ENCODE measurements at places on chromosomes 2 and 18.
A peak's percentile ranks its signal among the peaks of the same experiment; 100 is the strongest.

GRCh38 chr18:7358989-7359726, 128.3 kb downstream of the LRRC30 start:
- no peak for DNase-seq

- no peak for DNase-seq
These were observed 949.2 kb downstream of the DSC3 start for GRCh38 chr18:30093376-30093775.

DNA sequence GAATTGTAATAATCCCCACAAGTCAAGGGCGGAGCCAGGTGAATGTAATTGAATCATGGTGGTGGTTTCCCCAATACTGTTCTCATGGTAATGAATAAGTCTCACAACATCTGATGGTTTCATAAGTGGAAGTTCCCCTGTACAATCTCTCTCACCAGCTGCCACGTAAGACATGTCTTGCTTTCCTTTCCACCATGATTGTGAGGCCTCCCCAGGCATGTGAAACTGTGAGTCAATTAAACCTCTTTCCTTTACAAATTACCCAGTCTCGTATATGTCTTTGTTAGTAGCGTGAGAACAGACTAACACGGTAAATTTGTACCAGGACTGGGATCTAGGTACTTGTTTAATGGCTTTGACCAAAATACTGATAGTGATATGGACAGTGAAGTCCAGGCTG, 744.3 kb upstream of the REG3G start:
- DNase-seq, result no peak

GRCh38 chr2:96683972-96684820, 41.6 kb downstream of the FER1L5 start:
- no peak for DNase-seq

GRCh38 chr2:121832412-121833357, 77.2 kb downstream of the TSN start:
- DNase-seq, result no peak

DNA sequence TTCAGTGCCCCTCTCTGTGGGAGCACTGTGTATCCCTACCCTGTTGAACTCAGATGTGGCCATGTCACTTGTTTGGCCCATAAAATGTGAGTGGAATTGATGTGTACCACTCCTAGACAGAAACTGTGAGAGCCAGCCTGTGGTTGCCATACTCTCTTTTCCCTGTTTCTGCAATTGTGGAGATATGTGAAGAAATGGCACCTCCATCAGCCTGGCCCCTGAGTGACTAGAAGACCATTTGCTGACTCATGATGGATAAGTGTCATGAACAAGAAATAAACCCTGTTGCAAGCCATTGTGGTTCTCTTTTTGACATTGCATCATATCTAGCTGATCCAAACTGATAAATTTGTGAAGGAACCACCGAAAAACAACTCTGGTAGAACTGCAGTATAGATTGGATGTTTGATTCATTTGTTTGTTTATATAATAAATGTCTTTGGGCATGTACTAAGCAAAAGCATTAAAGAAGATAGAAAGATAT, 214.5 kb upstream of the FBXO11 start:
- peak; percentile 8 for DNase-seq

DNA sequence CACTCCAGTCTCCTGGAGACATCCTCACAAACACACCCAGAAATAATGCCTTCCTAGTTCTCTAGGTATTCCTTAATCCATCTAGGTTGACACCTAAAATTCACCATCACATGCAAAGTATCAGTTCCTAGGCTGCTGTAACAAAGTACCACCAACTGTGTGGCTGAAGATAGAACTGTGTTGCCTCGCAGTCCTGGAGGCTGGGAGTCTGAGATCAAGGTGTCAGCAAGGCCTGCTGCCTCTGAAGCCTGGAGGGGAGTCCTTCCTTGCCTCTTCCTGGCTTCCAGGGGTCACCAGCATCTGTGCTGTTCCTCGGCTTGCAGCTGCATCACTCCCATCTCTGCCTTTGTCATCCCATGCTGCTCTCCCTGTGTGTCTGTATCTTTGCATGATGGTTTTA, 36.3 kb upstream of the TMEM131 start:
- DNase-seq, result no peak

DNA sequence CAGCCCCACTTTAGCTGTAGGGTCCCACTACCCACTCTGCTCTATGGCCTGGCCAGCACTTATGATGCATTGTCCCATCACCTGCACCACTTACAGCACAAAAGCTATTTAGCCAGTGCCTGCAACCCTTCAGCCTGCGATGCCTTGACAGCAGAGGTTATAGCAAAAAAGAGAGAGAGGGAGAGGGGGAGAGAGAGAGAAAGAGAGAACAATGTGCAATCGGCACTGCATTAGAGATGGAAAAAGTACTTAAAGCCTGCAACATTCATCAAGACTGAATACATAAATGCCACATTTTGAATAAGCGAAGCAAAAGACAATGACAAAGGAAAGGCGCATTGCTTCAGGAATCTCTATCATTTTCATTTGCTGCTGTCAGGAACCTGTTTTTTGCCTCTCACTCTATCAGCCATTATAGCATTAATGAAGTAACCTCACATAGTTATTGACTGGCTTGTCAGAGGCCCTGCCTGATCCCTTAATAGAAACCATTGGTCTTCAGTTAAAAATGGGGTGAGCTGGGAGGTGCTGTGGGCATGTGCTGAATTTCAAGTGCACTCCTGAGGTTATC, 833.1 kb downstream of the BCL11A start:
- DNase-seq, result no peak

GRCh38 chr2:221478485-221478863, 93.6 kb downstream of the EPHA4 start:
- DNase-seq, result no peak

DNA sequence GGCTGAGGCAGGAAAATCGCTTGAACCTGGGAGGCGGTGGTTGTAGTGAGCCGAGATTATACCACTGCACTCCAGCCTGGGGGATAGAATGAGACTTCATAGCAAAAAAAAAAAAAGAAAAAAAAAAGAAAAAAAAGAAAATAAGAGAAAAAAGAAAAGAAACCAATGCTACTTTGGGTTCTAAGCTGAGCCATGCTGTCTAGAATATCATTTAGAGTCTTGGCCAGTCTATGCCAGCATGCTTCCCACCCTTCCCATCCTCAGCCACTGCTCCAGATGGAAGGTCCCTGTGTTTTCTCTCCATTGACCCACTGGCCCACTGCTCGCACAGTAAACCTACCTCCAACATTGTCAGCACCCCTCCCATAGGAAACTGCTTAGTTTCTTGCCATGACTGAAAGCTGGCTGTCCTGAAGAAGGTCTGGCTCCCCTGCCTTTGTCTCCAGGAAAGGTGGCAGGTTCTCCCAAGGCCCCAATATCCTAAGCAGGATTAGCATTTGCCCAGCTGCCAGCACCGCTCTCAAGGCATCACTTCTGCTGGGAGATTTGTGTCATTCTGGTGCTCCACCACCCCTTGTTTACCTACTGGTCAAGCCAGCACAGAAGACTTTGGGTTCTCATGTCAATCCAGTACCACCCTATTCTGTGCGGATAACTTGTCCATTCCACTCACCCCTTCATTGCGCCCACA, 47.3 kb upstream of the PAPOLG start:
- no peak for DNase-seq

GRCh38 chr2:104430852-104431251, 423.1 kb upstream of the POU3F3 start:
- no peak for DNase-seq

GRCh38 chr2:86557836-86558235, 5.4 kb downstream of the CHMP3 start:
- no peak for DNase-seq

DNA sequence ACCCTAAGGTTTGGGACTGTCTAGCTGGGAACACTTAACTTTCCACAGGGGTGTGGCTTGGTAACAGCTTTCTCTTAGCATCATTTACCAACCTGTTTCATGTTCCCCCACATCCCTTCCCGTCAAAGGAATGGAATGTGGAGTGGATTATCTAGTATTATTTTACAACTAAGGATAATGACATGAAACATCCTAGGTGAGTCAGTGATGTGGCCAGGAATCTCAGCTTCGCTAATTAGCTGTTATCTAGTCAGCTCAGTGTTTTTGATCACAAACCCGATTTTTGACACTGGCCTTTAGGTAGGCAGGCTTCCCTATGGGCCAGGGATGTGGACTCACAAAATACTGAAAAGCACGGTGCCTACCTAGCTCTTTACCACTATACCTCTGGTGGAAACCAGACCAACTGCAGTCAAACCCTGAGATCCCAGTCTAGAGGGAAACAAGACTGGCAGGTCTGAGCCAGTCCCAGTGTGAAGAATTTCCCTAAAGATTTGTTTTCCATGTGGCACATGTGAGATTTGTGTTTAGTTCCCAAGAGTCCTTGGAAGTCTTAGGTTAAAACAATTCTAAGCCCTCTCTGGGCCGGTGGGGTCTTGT, 2.8 kb upstream of the NRP2 start:
- no peak for DNase-seq

DNA sequence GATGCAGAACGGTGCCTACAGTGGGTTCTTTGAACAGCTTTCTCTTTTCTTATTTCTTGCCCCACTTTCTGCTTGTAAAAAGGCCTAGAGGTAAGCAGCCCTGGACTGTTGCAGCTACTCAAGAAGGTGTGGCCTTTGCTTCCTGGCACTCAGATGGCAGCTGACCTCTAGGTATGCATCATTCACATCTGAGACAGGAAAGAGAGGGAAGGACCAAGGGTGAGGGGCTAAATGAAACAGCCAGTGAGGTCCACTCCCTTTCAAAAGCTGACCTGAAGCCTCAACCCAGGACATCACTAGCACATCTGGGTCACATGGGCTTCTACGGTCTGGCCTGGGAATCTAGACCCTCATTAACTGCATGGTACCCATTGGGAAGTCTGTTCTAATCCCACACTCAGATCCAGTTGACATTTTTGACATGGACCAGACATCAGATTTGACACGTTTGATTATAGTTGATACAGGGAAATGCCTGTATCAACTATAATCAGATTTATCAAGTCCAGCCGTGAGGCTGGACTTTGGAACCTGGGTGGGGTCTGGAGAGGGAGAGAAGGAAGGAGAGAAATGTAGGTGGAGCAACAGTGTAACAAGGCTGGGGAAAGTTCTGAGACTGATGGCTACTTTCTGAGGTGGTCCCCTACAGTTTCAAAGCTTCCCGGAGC, 60.2 kb downstream of the E2F6 start:
- DNase-seq, result no peak

DNA sequence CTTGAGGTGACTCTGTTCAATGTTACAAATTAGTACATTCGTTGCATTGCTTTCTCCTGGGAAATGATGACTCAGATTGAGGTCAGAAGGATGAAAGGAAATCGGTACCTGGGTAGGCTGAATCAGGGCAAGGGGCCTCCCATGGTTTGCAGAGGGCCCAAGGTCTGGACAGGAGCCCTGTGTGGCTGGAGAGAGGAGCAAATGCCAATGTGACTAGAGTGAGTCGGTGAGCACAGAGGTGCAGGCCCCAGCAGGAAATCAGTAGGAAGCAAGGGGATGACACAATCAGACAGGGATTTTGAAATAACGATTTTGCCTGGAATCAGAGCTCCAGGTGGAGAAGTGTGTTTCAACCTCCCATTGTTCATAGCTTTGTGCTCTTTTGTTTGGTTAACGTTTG, 118.9 kb downstream of the CCDC102B start:
- no peak for DNase-seq

DNA sequence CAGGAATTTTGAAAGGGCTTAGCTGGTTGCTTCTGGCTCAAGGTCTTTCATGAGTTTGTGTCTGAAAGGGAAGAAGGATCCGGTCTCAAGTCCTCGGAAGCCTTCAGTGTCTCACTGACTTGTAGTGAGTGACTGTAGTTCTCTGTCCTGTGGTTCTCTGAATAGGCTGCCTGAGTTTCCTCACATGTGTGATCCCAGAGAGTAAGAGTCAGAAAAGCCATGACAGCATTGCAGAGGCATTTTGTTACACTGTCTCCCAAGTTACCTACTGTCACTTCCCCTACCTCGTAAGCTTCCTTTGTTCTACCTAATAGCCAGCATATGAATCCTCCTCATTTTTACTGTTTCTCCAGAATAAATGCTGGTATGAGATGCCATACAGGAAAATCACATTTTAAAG, 709.1 kb upstream of the CHAC2 start:
- peak; percentile 13 for DNase-seq

GRCh38 chr2:42853549-42854206, 61.3 kb upstream of the HAAO start:
- DNase-seq, result no peak

GRCh38 chr2:238203094-238203972, at the start of gene ILKAP:
ILKAP (minus strand) TSS chr2:238203695; CDS start chr2:238203553, 142 bp downstream.
- peak; percentile 80 for DNase-seq

- DNase-seq, result peak; percentile 78
These were observed 317.6 kb downstream of the PRKCE start for GRCh38 chr2:45968946-45969584.

DNA sequence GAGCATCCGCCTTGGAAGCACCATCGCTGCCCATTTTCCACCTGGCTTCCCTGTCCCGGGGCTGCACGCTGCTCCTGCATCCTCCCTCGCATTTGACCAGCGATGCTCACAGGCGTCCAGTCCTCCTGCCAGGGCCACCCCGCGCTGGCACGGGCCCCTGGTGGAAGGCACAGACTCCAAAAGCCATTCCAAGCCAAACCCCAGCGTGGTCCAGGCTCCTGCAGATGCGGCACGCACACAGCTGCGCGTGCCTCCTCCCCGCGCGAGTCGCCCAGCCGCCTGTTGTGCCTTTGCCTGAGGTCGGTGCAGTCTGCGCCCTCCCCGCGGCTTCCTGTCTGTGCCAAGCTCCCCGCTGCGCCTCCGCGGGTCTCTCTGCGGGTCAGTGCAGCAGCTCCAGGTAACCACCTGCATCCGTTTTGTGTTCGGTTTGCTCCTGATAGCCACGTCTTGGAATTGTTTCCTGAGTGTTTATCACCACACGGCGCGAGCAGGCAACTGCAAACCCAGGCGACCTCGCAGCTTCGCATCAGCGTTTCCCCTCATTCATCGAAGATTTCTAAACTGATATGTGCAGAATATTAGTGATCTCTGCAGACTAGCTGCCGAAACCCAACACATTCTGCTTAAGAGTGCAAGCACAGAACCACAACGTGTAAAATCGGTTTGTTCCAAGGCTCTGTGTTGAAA, 65.2 kb upstream of the SALL3 start:
- DNase-seq, result no peak

DNA sequence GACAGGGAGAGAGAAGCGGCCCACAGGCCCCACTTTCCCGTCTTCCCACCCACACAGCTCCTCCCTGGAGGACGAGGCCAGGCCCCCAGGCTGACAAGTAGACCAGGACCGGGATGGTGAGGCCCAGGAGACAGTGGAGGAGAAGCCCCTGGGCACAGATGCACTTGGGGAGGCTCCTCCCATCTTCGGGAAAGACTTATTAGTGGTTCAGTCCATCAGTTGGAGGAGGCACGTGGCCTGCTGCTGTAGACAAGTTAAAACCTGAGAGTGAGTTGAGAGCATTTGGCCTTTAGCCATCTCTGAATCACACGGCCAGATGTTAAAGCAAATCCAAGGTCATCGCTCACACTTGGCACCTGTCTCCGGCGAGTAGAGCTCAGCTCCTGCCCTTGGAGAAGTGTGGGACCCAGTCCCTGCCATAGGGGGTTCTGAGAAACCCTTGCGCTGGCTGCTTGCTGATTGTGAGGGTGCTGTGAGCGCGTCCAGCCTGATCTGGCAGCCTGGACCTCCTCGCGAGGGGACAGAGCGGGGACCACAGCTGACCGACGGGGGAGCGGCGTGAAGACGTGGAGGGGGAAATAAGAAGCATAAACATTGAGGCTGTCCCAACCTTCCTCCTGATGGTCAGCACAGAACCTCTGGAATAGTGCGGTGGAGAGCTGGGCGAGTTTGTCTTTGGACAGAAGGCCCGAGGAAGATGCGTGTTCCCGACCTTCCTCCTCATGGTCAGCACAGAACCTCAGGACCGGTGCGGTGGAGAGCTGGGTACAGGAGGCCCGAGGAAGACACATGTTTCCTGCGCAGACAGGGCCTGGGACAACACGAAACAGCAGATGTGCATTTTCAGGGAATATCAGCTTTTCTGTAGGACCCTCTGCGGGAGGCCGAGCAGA, 24.7 kb upstream of the ALLC start:
- DNase-seq, result peak; percentile 9
